Endodermal cell (in vitro differentiated cells): ENCODE measurements at places on chromosomes 7 and 10. TPM values are rescaled to one million over a fixed set of nuclear protein-coding genes. Genes with fewer than 3 reads are reported as not detected.

The ATE1 gene
- 31.2 and 31.9 TPM in 2 replicates for total RNA-seq

The HOGA1 gene
- 0.21 to 1.7 TPM (median 0.38 TPM) in 3 replicates for total RNA-seq

The KCNIP2 gene
- total RNA-seq, result 3.0 to 5.2 TPM (median 3.0 TPM) in 3 replicates

DNA sequence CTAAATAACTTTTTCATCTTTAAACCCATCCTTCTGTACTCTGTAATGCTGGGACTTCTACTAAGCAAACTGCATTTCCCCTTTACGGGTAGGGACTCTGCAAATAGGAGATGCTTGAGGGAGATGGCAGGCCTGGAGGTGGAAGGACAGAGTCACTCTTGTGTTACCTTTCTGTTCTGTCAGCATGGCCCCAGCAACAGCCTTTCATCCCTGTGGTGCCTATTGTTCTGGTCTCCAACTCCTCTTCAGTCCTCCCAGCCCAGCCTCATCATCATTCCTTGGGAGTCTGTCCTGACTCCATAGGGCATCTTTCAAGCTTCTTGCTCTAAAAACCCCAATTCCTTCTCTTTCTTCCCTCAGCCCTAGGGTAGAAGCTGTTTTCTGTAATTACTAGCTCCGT lies 230.0 kb downstream of the SNX13 start:
- DNase-seq, result peak; percentile 47

- DNase-seq, result no peak
Measured at GRCh38 chr7:25515633-25516275, 287.5 kb upstream of the NPVF start.

The PNLIPRP1 gene
- not detected in 3 replicates for total RNA-seq

GRCh38 chr7:129655811-129656210 lies 44.3 kb downstream of the NRF1 start:
- DNase-seq, result no peak

DNA sequence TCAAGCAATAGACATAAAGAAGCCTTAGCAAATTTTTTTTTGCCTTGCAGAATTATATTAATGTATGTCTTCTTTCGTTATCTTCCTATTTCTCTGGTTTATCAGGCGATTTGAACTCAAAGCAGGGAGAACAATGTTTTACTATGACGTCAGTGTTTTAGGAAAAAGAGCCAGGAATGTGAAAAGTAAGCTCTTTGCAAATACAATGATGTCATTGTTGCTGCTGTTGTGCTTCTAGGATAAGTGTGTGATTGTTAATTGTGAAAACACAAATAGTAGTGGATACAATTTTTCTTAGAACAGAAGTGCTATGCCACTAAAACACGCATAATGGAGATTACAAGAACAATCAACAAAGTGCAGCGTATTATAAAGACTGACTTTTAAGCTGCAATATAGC lies 9.5 kb upstream of the AUTS2 start:
- DNase-seq, result no peak

- no peak for DNase-seq
Measured at GRCh38 chr10:127100983-127101615, 95.3 kb downstream of the INSYN2A start.

GRCh38 chr10:121593281-121594075 lies 4.8 kb downstream of the FGFR2 start:
- DNase-seq, result no peak

DNA sequence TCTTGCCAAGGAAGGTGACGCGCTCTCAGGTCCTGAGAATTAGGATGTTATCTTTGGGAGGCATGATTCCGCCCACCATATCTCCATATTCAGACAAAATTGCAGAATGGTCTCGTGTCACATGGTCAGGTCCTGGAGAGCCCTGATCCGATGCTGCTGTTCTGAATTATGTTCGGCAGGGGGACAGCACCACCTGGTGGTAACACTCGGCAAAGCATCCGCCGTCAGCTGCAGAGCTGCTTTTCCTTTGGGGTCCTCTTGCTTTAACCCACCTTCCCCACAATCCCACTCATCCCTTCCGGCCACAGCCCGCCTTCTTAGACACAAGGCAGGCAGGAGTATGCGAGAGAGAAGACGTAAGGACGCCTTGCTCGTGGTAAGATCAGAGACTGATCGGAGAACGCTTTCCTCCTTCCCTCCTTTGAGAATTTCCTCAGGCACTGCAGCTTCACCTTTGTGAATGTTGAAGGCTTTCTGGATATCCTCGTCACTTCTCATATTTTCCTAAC lies 327.8 kb upstream of the C7orf33 start:
- DNase-seq, result peak; percentile 94

GRCh38 chr10:107701943-107702342 lies 537.4 kb upstream of the SORCS1 start:
- no peak for DNase-seq

DNA sequence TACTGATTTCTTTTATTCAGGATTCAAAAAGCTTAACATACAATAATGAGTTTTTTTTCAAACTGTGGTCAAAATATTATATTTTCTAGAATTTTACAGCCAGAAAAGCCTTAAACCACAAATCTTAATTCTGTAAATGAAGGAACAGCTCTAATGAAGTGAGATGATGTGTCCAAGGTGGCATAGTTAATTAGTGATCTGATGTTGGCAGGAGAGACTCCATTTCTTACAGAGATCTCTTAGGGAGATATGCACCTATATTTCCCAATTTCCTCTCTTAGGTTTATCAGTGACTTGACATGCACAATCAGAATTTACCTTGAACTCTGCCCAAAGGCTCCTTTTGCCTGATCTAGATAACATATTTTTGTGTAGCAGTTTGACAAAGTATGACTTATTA lies 211.1 kb upstream of the ZNF804B start:
- no peak for DNase-seq

The SVOPL gene
- total RNA-seq, result 0.95 to 1.2 TPM (median 1.1 TPM) in 3 replicates

GRCh38 chr7:114414156-114415063 lies at the start of gene FOXP2:
Gene FOXP2, plus strand, starts transcription at chr7:114414815. Its CDS starts 11,697 bp downstream, at chr7:114426512.
- peak; percentile 49 for DNase-seq

DNA sequence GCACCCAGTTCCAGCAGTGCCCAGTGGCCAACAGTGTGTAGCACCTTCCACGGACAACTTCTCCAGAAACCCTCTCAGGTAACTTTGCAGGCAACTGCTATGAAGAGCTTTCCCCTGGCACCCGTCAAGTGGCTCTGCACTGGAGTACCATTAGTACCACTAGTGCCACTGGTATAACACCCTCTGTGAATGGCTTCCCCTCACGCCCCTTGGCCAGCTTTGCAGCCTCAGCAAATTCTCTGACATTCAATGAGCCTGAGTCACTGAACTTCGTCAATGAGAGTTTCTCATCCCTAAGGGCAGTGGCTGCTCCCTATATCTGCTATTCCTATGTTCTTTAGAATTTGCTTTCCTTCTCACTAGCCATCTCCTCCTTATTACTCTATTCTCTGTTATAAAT lies 7.6 kb upstream of the HERPUD2 start:
- DNase-seq, result no peak

DNA sequence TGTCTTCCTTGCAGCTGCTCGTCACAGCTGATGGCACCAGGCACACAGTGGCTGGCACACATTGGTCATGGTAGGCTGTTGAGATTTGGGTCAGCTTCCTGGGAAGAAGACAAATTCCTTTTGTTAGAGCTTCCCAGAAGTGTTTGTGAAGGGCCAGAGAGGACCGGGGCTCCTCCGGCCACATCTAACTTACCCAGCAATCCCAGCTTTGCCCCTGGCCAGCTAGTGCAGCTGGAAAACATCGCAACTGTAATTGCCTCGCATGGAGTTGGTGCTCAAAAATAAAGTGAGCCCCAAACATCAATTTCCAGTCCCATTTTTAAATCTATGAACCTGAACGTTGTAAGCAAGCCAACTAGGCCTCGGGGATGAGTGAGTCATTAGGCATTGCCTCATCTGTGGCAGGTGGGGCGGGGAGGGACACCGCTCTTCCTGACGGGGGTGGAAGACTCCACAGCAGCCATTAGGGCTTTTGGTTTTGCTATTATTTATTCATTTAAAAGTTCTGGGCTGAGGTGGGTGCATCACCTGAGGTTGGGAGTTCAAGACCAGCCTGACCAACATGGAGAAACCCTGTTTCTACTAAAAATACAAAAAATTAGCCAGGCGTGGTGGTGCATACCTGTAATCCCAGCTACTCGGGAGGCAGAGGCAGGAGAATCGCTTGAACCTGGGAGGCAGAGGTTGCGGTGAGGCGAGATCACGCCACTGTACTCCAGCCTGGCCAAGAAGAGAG lies 12.4 kb downstream of the CPA5 start:
- DNase-seq, result peak; percentile 46

DNA sequence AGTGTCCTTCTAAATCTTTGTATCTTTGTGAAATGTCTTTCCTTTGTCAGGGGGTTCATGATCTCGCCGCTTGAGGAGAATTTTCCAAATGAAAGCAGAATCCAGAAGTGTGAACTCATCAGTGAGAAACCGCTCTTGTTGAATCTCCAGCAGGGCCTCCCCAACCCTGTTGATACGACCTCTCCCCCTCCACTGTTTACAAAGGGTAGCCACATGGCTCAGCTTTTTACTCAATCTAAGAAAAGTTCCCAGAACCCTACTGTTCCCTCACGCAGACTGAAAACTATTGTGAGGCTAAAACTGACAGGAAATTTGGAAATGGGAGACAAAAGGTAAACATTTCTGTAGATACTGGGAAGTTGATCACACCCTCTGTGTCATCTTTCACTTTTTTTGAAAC lies 73.9 kb downstream of the SEMA3C start:
- no peak for DNase-seq

DNA sequence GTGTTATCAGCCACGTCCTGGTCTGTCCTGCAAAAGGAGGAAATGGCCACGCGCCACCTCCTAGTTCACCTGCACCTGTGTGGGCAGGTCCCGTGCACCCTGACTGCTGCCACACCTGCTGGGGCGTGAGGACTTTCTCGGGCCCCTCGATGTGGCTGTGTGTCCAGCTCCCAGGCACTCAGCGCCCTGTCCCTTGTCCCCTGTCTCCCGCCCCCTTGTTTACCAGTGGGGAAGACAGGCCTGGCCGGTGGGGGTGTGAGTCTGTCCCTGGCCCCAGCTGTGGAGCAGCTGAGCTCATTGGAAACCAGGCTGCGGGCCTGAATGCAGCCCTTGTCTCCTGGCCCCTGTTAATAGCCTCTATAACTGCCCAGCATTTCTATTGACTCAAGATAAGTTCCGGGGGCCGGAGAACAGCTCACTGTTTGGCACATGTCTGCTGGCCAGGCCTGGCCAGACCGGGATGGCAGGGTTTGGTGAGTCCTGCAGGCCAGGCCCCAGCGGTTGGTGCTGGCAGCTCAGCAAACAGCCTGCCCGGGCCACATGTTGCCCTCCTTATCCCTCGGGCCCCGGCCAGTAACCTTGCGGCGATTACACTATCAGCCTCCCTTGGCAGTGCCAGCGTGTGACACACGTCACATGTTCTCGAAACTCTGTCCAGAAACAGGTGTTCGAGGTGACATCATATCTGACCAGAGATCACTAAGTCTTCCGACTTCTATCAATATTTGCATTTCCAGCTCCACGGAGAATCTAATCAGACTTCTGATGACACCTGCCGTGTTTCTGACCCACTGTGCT lies 52.1 kb downstream of the FOXL3 start:
- no peak for DNase-seq

- DNase-seq, result no peak
Measured at GRCh38 chr10:60508831-60509230, 119.2 kb upstream of the ANK3 start.

The ZNF862 gene
- 9.8 to 15.6 TPM (median 15.6 TPM) in 3 replicates for total RNA-seq

The FAM25G gene
- not detected in 3 replicates for total RNA-seq

The HDAC9 gene
- 4.0 and 4.5 TPM in 2 replicates for total RNA-seq

The CNNM1 gene
- 2.7 and 3.8 TPM in 2 replicates for total RNA-seq

GRCh38 chr10:115818012-115818411 lies 455.0 kb downstream of the GFRA1 start:
- no peak for DNase-seq

DNA sequence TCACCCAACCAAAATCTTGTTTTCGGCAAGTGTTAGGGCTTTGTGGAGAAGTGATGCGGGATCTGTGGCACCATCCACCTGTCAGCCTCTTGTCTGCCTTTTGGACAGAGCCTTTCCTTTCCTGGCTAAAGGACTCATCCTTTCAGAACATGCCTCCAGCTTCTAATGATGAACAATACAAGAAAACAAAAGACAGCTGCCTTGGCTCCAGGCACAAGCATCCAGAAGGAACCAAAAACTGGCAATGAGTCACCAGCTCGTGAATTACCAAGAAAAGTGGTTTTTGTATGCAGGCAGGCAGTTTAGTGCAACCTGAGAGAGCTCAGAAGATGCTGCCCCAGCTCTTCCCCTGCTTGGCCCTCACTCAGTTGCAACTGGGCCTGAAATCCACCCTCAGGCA lies 84.6 kb upstream of the NAMPT start:
- no peak for DNase-seq

The DNAH11 gene
- 0.14 and 0.99 TPM in 2 replicates for total RNA-seq

The ADIRF gene
- 0.53 to 1.4 TPM in 2 of 3 replicates, not detected in the other for total RNA-seq

DNA sequence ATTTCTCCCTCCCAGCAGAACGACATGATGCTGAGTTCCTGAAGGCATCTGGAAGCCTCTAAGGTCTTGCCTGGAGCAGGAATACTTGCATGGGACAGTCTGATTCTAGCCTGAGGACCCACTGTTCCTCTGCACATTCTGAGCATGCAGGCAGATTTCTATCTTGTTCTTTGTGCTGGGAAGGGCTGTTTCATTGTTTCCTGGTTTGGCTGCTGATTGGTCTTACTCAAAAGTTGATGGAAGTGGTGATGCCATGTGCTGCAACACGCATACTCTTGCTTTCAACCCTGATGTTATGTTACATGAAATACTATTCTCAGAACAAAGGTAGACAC lies 307.0 kb downstream of the GATA3 start:
- DNase-seq, result no peak

DNA sequence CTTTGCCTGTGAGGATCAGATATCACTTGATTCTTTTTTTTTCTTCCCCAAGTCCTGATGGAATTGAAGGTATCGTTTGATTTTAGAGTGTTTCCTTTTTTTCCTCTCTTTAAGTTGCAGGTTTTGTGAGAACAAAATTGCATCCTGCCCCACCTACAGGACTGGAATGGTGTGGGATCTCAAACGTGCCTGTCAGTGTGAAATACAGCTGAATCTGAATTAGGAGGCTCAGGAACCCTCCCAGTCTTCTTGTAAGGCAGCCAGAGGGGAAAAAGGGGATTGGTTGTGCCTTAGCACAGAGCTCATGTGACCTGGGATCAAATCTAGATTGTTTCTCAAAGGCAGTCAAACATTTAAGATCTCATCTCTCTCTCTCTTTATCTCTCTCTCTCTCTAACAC lies 32.7 kb upstream of the KLHL7 start:
- peak; percentile 62 for DNase-seq

- DNase-seq, result no peak
Measured at GRCh38 chr7:2542916-2543871, 12.1 kb downstream of the BRAT1 start.

- no peak for DNase-seq
Measured at GRCh38 chr7:116420003-116420402, 79.5 kb upstream of the CAV2 start.

- no peak for DNase-seq
Measured at GRCh38 chr10:21413680-21414079, 111.8 kb downstream of the SKIDA1 start.

- DNase-seq, result no peak
Measured at GRCh38 chr7:19747740-19748339, 25.6 kb downstream of the TMEM196 start.

DNA sequence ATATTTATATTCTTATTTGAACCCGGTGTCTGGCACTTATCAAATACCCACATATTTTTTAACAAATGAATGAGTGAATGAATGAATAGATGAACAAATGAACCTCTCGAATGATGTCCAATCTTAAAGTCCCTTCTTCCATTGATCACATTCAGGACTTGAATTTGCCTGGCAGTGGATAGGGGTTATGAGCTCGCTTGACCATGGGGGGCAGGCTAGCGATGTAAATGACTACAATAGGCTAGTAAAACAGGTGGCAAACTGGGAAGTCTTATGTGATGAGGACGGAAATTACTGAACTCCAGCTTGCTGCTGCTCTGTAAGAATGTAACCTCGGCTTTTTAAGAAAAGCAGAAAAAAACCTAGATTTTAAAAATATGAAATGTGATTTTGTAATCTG lies 247.7 kb upstream of the DKK1 start:
- peak; percentile 66 for DNase-seq
